CD4-positive, alpha-beta T cell treated with Interleukin-15 for 4 hours (primary cell): ENCODE measurements at places on chromosomes 3 and 15.

- DNase-seq = no peak
These were observed 91.4 kb upstream of the TJP1 start for GRCh38 chr15:29913528-29914135.

- peak; percentile 39 for DNase-seq
These were observed 258.7 kb upstream of the TGFBR2 start for GRCh38 chr3:30347679-30348216.

DNA sequence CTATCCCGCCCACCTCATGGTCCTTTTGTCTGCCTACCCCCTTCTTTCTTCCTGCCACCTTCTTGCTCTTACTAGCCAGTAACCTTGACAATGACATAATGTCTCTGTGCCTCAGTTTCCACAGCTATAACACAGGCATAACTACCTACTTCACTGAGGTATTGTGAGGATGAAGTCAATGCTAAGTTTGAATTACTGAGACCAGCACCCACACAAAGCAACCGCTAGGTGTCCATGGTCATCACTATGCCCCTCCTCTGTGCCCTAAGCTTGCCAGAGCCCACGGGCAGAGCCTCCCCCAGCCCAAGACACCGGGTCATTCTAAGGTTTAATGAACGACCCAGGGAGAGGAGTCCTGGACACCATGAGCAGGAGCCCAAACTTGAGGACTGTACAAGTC, 101.6 kb downstream of the OXNAD1 start:
- no peak for DNase-seq

- DNase-seq = no peak
These were observed 7.3 kb downstream of the BOC start for GRCh38 chr3:113218681-113219045.
